ENCODE measurements at places on chromosomes 2 and 18. TPM values are rescaled to one million over a fixed set of nuclear protein-coding genes. Genes with fewer than 3 reads are reported as not detected.

Gene SLC9A4
- total RNA-seq = not detected

Gene DCDC2C
- not detected for total RNA-seq

Gene STPG4
- total RNA-seq = 1.2 TPM

Gene LINC00305
- not detected for total RNA-seq

Gene RAB12
- total RNA-seq = 28.8 TPM

Gene MPHOSPH10
- total RNA-seq = 10.1 TPM

Gene CNGA3
- not detected for total RNA-seq

Gene RSAD2
- total RNA-seq = not detected

Gene RBM44
- total RNA-seq = under 0.01 TPM

Gene CMPK2
- total RNA-seq = 0.18 TPM

Gene WNT10A
- total RNA-seq = not detected

Gene DSG1
- not detected for total RNA-seq

Gene MEP1B
- total RNA-seq = not detected

Gene C1QL2
- total RNA-seq = not detected

Gene AKAIN1
- total RNA-seq = not detected

Gene B3GNT7
- total RNA-seq = not detected

Gene CHRNA1
- not detected for total RNA-seq

Gene CFAP65
- total RNA-seq = not detected

Gene EGR4
- not detected for total RNA-seq

Gene TP53I3
- total RNA-seq = 75.9 TPM

Gene CXCR1
- not detected for total RNA-seq

Gene SLC16A14
- total RNA-seq = 3.5 TPM

Gene SNRNP27
- total RNA-seq = 52.8 TPM

Gene OTX1
- total RNA-seq = not detected

Gene HTR2B
- 6.4 TPM for total RNA-seq

Gene LRP2
- not detected for total RNA-seq

Gene NXPH2
- not detected for total RNA-seq

Gene LYG2
- total RNA-seq = not detected

Gene PUM2
- 14.7 TPM for total RNA-seq

Gene POMC
- 4.3 TPM for total RNA-seq

Gene MC5R
- total RNA-seq = not detected

Gene HRH4
- not detected for total RNA-seq

Gene DLGAP1
- total RNA-seq = not detected

Gene GKN2
- total RNA-seq = not detected

Gene TSPYL6
- not detected for total RNA-seq

Gene MRO
- not detected for total RNA-seq

Gene SERPINB3
- total RNA-seq = not detected

Gene SDC1
- total RNA-seq = 26.1 TPM

Gene USP14
- 12.7 TPM for total RNA-seq

Gene MATN3
- 3.5 TPM for total RNA-seq

Gene TLX2
- not detected for total RNA-seq

Gene AFF3
- total RNA-seq = under 0.01 TPM

Gene TUBA4B
- not detected for total RNA-seq

Gene DNAJC5G
- total RNA-seq = not detected

Gene FAP
- 84.9 TPM for total RNA-seq

Gene ANKRD62
- not detected for total RNA-seq

Gene GCG
- not detected for total RNA-seq

Gene TBR1
- not detected for total RNA-seq

Gene ABCB11
- total RNA-seq = not detected

Gene C2orf74
- 15.4 TPM for total RNA-seq

Gene ONECUT2
- total RNA-seq = not detected

Gene SPDYA
- under 0.01 TPM for total RNA-seq
